ENCODE measurements at places on chromosomes 3 and 15. TPM values are rescaled to one million over a fixed set of nuclear protein-coding genes. Genes with fewer than 3 reads are reported as not detected.

P3H2 gene
- 36.2 TPM for total RNA-seq

CACNA2D3 gene
- 4.0 TPM for total RNA-seq

IQCF5 gene
- not detected for total RNA-seq

C3orf20 gene
- total RNA-seq: not detected

GPR62 gene
- total RNA-seq: 0.46 TPM

GRAMD2A gene
- total RNA-seq: 1.9 TPM

TM4SF18 gene
- total RNA-seq: 2.2 TPM

AMOTL2 gene
- 76.9 TPM for total RNA-seq

CDAN1 gene
- total RNA-seq: 16.4 TPM

CYP8B1 gene
- total RNA-seq: 0.16 TPM

All from WTC11 (cell line).